ENCODE measurements at places on chromosomes 6 and 20.
A peak's percentile ranks its signal among the peaks of the same experiment; 100 is the strongest.

GRCh38 chr20:47725248-47725973, 59.9 kb downstream of the SULF2 start:
- DNase-seq: peak; percentile 46

DNA sequence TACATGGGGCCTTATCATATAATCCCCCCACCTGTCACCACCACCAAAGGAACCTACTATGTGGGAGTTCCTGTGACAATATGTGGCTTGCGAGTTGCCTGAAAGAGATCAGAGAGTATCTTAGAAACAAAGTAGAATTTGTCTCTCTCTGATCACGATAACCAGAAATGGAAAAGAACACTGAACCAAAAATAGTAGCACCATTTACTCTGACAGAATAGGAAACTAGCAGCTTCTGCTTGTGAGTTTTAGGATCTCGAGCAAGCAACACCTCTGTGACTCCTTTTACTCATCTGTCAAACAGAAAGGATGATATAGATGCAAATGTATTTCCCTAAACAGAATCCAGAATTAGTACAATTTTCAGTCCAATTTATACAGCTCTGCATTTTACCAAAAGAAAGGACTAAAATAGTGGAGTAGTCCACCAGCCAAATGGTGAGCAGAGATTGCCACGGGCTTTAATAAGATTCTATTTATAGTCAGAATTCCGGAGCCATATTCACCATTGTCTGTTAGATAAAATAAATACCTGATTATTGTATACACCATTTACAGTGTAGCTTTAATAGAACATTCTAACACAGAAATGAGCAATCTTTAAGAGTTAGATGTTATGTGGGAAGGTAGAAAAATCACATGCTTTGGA, 19.9 kb upstream of the STMND1 start:
- DNase-seq: no peak

DNA sequence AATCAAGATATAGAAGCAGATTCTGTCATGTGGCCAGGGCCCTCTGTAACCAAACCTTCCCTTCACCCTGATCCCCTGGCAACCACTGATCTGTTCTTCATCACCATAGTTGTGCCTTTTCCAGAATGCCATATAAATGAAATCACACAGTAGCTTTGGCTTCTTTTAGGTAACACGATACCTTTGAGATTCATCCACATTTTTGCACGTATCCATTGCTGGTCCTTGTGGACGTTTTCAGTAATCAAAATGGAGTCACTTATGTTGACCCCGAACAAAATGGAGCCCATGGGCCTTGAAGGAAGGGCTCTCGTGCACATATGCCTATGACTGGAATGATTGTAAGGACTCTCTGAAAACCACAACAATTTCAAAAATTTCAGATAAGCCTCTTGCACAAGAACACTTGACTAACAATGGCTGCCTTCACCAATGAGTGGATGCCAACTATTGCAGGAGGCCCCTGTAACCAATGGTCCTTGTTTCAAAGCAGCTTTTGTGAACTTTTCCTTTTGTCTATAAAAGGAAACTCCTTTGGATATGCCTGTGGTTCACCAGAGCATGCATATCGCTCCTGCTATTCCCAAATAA, 84.3 kb upstream of the RALY start:
- no peak for DNase-seq

DNA sequence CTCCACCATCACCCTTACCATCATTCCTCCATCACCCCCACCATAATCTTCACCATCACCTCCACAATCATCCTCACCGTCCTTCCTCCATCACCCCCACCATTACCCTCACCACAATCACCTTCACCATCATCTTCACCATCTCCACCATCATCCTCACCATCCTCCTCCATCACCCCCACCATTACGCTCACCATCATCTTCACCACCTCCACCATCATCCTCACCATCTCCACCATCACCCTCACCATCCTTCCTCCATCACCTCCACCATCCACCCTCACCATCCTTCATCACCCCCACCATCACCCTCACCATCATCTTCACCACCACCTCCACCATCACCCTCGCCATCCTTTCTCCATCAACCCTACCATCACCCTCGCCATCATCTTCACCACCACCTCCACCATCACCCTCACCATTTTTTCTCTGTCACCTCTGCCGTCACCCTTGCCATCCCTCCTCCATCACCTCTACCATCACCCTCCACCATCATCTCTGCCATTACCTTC, 33.1 kb upstream of the MPC1 start:
- DNase-seq: no peak

GRCh38 chr6:106413016-106413415, 52.5 kb downstream of the CRYBG1 start:
- no peak for DNase-seq

- no peak for DNase-seq
Measured at GRCh38 chr6:87860902-87861301, 158.9 kb upstream of the AKIRIN2 start.

GRCh38 chr6:74117113-74117512, 421.1 kb downstream of the CD109 start:
- DNase-seq: no peak

GRCh38 chr6:149563928-149564325, 2.2 kb upstream of the GINM1 start:
- no peak for DNase-seq

- no peak for DNase-seq
Measured at GRCh38 chr6:136751522-136751956, 40.7 kb downstream of the MAP3K5 start.

- DNase-seq: no peak
Measured at GRCh38 chr20:49993301-49993751, 10.5 kb downstream of the SNAI1 start.

Data from stimulated activated CD8-positive, alpha-beta memory T cell treated with anti-CD3 and anti-CD28 coated beads, Interleukin-7, amount 100 ng/mL, for 4 hours (primary cell).